ENCODE measurements at places on chromosomes 2 and 18. TPM values are rescaled to one million over a fixed set of nuclear protein-coding genes. Genes with fewer than 3 reads are reported as not detected.

IL36B gene
- total RNA-seq: not detected

GRCh38 chr18:21629089-21629832 is 17.1 kb downstream of the SNRPD1 start:
- no peak for DNase-seq
- H3K27me3 ChIP-seq: no peaks in the 10 kb centered on the region
- H3K4me1 ChIP-seq: no peaks in the 10 kb centered on the region
- peaks cover 48% of the 10 kb centered on the region for H3K36me3 ChIP-seq

CYP1B1 gene
- total RNA-seq: 102 TPM

TMEM131 gene
- 37.7 TPM for total RNA-seq

DNA sequence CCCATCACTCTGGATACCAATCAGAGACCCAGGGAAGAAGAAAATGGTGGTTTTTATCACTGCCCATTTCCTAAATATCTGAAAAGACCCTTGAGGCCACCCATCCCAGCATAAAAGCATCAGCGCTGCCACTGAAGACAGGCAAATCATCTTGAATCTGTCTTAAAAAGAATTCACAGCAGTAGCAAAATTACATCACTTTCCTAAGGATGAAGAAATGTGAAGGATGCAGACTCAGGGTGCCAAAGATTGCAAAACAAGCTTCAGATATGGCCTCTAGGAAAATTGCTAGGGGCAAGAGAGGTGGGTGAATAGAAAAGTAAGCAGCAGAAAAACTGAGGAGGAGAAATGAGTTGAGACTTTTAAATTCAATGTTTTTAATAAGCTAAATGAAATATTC is 70.0 kb downstream of the SLC25A12 start:
- no peaks in the 10 kb centered on the region for H3K4me1 ChIP-seq
- H3K27me3 ChIP-seq: no peaks in the 10 kb centered on the region
- no peak for DNase-seq

RAD51AP2 gene
- 0.22 TPM for total RNA-seq

LRRTM4 gene
- total RNA-seq: 30.4 TPM

SNED1 gene
- total RNA-seq: 93.7 TPM

DNA sequence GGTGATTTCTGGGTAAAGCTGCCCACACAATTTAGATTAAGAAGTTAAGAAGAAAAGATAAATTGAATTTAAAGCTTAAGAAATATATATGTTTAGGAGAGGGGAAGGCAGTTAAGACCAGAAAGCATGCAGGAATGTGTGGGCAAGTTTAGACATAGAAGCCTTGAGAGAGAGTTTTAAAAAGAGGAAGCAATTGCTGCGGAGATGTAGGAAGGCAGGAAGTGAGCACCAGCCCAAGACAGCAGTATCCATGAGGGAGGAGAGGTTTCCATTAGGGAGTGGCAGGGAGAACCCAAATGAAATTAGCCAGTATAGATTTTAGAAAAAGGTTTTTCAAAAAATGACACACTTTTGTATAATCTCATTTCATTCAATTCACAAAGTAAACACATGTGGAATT is 24.3 kb downstream of the DSC2 start:
- no peak overlapping the region for H3K4me3 ChIP-seq
- no peak for DNase-seq
- H3K27ac ChIP-seq: no peak overlapping the region
- H3K27me3 ChIP-seq: no peaks in the 10 kb centered on the region

GRCh38 chr18:60549338-60549960 is 176.9 kb upstream of the MC4R start:
- H3K4me3 ChIP-seq: no peak overlapping the region
- peak; percentile 93 for DNase-seq
- no peak overlapping the region for H3K27ac ChIP-seq
- no peaks in the 10 kb centered on the region for H3K27me3 ChIP-seq
- no peaks in the 10 kb centered on the region for H3K36me3 ChIP-seq

GRCh38 chr18:78542204-78542603 is 437.4 kb upstream of the SALL3 start:
- H3K4me1 ChIP-seq: peaks cover 27% of the 10 kb centered on the region
- no peaks in the 10 kb centered on the region for H3K27me3 ChIP-seq
- peak overlapping the region; percentile 43 for H3K27ac ChIP-seq
- no peak overlapping the region for H3K4me3 ChIP-seq
- no peaks in the 10 kb centered on the region for H3K36me3 ChIP-seq

GRCh38 chr2:62461017-62461553 is 44.9 kb downstream of the TMEM17 start:
- no peak overlapping the region for H3K27ac ChIP-seq
- no peak for DNase-seq
- H3K4me1 ChIP-seq: peaks cover 13% of the 10 kb centered on the region
- H3K36me3 ChIP-seq: no peaks in the 10 kb centered on the region
- H3K27me3 ChIP-seq: peaks cover 2% of the 10 kb centered on the region
- H3K4me3 ChIP-seq: no peak overlapping the region

- no peak overlapping the region for H3K4me3 ChIP-seq
- H3K36me3 ChIP-seq: peaks cover 5% of the 10 kb centered on the region
- H3K27ac ChIP-seq: no peak overlapping the region
Observed at GRCh38 chr2:46024146-46024779, 272.9 kb upstream of the EPAS1 start.

DNA sequence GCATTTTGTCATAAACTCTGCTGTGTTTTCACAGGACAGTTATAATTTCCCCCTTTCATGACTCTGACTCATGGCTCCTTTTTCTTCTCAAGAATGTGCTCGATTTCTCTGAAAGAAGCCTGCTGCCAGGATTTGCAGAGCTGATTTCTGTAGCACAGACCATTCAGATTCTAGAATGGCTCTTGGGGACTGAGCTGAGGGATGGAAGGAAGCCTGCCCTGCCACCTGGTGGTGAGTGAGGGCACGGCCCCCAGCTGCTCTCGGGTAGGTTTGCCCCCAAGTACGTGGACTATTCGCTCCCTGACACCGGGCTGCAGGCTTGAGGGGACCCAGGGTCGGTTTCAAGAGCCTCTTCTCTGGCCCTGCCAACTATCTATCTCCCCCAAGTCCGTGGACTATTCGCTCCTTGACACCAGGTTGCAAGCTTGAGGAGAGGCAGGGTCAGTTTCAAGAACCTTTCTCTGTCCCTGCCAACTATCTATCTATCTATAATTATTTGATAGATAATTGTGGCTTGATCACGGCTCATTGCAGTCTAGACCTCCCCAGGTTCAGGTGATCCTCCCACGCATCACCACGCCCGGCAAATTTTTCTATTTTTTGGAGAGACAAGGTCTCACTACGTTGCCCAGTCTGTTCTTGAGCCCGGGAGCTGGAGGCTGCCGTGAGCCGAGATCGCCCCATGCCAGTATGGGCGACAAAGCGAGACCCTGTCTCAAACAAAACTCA is 1.4 kb upstream of the SMYD5 start:
- no peak overlapping the region for H3K4me3 ChIP-seq
- DNase-seq: no peak
- H3K4me1 ChIP-seq: peaks cover 8% of the 10 kb centered on the region
- peaks cover 2% of the 10 kb centered on the region for H3K27me3 ChIP-seq

DNA sequence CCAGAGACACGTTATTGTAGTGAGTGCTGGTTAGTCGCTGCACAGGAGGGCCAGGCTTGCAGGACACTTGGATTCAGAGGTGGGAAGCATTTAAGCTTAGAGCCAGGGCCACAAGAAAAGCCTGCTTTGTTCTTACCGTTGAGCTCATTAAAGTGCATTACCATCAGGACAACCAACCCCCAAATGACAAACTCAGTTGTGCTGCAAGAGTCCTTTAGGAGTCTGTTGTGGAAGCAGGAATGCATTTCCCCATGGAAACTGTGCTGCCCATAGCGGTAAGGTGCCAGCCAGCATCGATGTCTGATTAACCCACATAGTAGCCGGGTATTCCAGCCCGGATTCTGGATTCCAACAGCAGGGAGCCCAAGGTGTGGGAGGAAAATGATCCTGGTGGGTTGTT is 23.4 kb upstream of the REEP1 start:
- no peak overlapping the region for H3K27ac ChIP-seq
- peaks cover 10% of the 10 kb centered on the region for H3K4me1 ChIP-seq
- no peaks in the 10 kb centered on the region for H3K36me3 ChIP-seq
- no peak overlapping the region for H3K4me3 ChIP-seq

GRCh38 chr18:9951022-9951859 is 37.4 kb downstream of the VAPA start:
- no peak overlapping the region for H3K27ac ChIP-seq
- no peaks in the 10 kb centered on the region for H3K36me3 ChIP-seq
- H3K27me3 ChIP-seq: no peaks in the 10 kb centered on the region
- DNase-seq: no peak
- no peaks in the 10 kb centered on the region for H3K4me1 ChIP-seq

DNA sequence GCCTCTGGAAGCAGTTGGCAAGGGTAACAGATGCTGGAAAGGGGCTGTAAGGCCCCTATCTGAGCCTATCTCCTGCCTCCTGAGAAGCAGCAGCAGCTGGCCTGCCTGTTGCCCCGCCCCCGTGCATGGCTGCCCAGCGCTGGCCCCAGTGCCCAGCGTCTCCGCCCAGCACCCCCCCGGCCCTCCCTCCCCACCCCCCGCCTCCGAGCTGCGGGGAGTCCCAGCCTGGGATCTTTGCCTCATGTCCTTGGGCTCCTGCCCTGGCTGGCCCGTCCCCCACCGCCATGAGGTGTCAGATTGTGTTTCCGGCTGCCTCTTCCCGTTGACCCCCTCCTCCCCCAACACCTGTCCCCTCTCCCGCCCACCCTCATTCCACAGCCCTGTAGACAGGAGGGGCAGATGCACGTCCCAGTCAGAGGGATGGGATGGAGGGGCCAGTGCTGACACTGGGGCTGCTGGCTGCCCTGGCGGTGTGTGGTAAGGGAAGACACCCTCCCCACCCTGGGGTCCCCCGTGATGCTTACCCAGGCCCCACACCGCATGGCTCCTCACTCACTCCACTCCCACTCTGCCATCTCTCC is at the start of gene CHRND:
CHRND (plus strand) TSS at position 370 of the 581 bp plus-strand sequence; CDS start at position 426, 56 bp downstream.
- no peak within 1 kb of the TSS for H3K27ac ChIP-seq
- peaks cover 35% of the 10 kb centered on the region for H3K4me1 ChIP-seq
- peaks cover 36% of the 10 kb centered on the region for H3K27me3 ChIP-seq
- DNase-seq: no peak
- H3K36me3 ChIP-seq: peaks cover 5% of the 10 kb centered on the region

E2F6 gene
- 15.2 TPM for total RNA-seq

DNA sequence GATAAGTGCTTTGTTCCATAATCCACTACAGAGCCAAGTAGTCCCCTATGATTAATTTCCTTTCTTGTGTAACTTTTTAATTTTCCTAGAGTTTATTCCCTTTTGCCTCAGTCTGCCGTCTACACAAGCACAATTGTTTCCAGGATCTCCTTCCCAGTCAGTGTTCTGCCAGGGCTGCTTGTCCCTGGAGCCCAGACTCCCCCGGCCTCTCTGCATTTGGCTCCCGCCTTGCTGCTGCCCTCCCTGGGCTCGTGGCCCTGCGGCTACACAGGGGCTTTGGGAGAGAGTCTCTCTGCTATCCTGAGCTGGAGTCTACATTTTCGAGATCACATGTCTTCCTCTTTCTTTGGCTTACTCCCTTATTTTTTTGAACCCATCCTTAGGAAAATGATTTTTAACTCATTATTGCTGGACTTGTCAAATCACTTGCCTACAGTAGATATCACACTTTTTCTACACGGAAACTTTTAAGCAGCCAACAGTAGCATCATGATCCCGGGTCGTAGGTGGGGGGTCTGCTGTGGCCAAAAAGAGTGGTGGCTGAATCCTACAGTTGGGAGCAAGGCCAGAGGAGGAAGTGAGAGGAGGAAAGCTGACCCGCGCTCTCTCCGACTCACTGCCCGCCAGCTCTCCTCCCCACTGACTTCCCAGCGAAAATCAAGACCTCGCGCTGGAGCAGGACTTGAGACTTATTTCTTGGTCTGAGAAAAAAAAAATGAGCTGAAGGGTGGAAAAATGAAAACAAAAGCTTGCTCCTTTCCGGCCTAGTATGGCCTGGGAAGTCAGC is 9.4 kb downstream of the FBLN7 start:
- no peaks in the 10 kb centered on the region for H3K27me3 ChIP-seq
- H3K4me3 ChIP-seq: no peak overlapping the region
- H3K4me1 ChIP-seq: no peaks in the 10 kb centered on the region
- no peak overlapping the region for H3K27ac ChIP-seq

DNA sequence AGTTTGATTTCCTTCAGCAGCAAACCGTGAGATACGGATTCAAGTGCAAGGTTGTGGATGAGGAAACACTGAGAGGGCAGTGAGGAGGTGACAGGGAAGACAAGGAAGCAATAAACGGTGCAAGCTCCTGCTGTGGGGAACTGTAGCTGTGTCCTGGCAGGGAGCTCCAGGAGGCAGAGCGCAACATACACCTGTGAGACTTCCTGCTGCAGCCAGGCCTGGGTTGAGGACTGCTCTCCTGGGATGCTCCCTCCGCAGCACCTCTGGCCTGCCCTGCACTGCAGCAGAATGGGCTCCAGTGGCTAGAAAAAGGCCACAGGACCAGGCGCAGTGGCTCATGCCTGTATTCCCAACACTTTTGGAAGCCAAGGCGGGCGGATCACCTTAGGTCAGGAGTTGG is 85.5 kb downstream of the MRO start:
- H3K4me1 ChIP-seq: no peaks in the 10 kb centered on the region
- DNase-seq: no peak
- peaks cover 15% of the 10 kb centered on the region for H3K36me3 ChIP-seq
- H3K27me3 ChIP-seq: no peaks in the 10 kb centered on the region
- H3K4me3 ChIP-seq: no peak overlapping the region
- H3K27ac ChIP-seq: no peak overlapping the region

ALPP gene
- total RNA-seq: not detected

SCN3A gene
- total RNA-seq: 25.4 TPM

- no peaks in the 10 kb centered on the region for H3K4me1 ChIP-seq
- no peak for DNase-seq
- H3K27me3 ChIP-seq: no peaks in the 10 kb centered on the region
- H3K4me3 ChIP-seq: no peak overlapping the region
Observed at GRCh38 chr2:37412231-37412630, 67.8 kb downstream of the QPCT start.

SOX11 gene
- 22.1 TPM for total RNA-seq

GRCh38 chr2:3966470-3966869 is 263.1 kb downstream of the DCDC2C start:
- no peak overlapping the region for H3K27ac ChIP-seq
- DNase-seq: no peak
- no peaks in the 10 kb centered on the region for H3K36me3 ChIP-seq

GRCh38 chr2:219289537-219290361 is 10.6 kb downstream of the DNAJB2 start:
- peak overlapping the region; percentile 94 for H3K27ac ChIP-seq
- DNase-seq: no peak
- H3K36me3 ChIP-seq: peaks cover 51% of the 10 kb centered on the region
- H3K4me3 ChIP-seq: no peak overlapping the region
- H3K4me1 ChIP-seq: peaks cover 61% of the 10 kb centered on the region

Measured in spinal cord (tissue), 10 donors.